ENCODE measurements at places on chromosomes 4 and X. TPM values are rescaled to one million over a fixed set of nuclear protein-coding genes. Genes with fewer than 3 reads are reported as not detected.
A peak's percentile ranks its signal among the peaks of the same experiment; 100 is the strongest.

The RBM3 gene
- total RNA-seq: 20.6 TPM

The SLC9B2 gene
- total RNA-seq: 32.3 TPM

The ZNF718 gene
- 1.6 TPM for total RNA-seq

- no peak for DNase-seq
Measured at GRCh38 chr4:52201715-52202114, 150.6 kb downstream of the SPATA18 start.

DNA sequence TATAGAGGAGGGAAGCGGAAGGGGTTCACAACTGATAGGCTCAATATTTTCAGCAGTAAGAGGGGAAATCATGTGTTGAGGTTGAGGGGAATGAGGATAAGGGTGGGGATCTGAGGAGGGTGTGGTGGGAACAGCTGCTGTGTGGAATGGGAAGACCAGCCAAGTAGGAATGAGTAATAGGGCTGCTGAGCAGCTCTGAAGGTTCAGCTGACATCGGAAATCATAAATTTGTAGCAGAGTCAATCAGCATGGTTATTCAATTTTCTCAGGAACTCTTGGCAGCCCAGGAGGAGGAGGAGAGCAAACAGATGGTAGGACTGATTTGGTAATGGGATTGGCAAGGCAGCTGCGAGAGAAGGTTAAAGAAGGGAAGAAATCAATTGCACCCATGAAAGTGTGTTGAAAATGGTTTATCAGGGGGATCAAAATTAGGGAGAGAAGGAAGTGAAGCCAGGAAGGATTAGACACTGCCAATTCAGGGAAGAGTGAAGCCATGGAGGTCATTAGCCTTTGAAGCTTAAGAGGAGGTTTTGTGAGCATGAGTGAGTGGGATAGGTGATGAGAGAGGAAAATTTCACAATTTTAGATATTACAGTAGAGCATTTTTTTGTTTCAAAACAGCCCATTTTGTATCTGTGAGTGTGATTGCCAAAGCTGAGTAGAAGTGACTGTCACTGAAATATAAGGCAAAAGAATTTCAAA is 82.6 kb downstream of the PCDH7 start:
- no peak for DNase-seq

DNA sequence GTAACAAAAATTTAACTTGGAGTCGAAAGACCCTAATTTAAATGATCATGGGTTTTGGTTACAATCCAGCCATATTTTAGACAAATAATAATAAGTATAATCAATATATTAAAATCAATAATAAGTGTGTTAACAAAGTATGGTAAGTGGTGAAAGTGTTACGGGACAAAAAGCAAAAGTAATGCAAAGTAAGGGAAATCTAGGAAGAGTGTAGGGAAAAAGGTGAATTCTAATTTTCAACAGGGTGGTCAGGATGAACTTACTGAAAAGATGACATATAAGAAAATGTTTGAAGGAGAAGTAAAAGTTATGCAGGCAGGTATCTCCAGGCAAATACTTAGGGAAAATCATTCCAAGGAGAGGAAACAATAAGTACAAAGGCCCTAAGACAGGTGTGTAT is 32.3 kb downstream of the STX18 start:
- DNase-seq: no peak

The MAGEA12 gene
- not detected for total RNA-seq

The PLAC1 gene
- not detected for total RNA-seq

DNA sequence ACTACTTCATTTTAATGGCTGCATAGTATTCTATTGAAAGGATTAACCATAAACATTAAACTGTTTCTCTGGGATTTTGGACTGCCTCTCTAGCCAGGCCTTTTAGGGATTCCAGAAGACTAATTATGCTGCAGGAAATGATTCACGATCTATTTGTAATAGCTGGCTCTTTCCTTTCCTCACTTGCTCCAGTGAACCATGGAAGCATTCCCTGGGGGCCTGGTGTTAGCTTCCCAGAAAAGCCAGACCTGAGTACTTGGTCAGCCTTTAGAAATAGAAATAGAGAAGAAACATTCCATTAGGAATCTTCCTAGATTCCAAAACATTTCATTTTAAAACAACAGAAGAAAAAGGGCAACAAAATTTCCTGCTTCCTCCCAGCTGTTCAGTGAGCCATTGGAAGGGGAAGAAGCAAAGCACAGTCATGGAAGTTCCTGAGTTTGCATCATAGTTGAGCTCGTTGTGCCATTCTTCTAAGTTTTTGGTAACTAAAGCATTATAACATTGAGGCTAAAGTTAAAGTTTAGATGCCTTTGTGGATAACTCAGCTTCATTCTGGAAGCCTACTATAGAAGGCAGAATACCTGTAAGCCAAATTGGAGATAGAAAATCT is 83.5 kb downstream of the NPNT start:
- DNase-seq: no peak

GRCh38 chr4:126737899-126738526 is 894.7 kb upstream of the INTU start:
- DNase-seq: no peak

DNA sequence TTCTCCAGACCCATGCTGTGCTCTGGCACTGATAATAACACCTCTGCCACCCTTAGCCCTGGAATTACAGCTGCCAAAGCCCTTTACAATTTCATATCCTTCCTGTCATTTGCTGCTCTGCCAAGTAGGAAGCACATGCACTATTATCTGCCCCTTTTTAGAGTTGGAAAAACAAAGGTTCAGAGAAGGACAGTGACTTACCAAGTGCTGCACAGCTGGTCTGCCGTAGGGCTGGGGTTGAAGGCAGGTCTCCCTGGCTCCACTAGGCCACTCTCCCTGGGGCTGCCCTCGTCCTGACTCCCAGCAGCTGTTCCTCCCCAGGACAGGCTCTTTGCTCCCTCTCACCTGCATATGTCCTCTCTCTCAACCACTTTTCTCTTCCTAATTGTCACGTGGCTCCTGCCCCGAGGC is 73.4 kb downstream of the ANAPC4 start:
- DNase-seq: no peak

The YY2 gene
- total RNA-seq: 0.53 TPM

- no peak for DNase-seq
Measured at GRCh38 chr4:72390409-72390808, 178.6 kb downstream of the ADAMTS3 start.

DNA sequence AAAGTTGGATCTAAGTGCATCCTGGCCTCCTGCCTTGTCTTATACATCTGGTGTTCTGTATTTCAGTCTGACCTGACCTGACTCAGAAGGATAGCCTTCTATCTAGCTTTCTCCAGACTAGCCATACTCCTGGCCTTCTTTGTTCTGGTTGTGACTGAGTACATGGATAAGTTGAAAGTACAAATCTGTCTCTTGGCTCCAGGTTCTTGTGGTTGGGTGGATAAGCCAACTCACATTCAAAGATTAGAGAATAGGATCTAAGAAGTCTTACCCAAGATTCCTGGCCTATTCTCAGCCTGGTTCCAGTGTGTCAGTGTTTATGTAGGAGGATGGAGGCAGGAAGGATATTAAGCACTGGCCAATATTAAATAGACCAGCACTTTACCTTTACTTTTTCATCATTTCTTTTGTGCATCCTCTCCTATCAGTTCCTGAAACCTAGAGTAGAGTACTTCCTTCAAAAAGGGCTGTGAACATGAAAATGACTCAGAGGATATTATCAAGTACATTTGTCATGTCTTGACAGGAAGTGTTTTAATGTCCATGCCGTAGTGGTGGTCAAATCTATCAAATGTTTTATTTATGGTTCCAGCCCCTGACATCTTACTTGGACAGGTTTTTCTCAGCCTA is 123.5 kb downstream of the IL15 start:
- no peak for DNase-seq

The RHOXF2B gene
- 0.10 TPM for total RNA-seq

DNA sequence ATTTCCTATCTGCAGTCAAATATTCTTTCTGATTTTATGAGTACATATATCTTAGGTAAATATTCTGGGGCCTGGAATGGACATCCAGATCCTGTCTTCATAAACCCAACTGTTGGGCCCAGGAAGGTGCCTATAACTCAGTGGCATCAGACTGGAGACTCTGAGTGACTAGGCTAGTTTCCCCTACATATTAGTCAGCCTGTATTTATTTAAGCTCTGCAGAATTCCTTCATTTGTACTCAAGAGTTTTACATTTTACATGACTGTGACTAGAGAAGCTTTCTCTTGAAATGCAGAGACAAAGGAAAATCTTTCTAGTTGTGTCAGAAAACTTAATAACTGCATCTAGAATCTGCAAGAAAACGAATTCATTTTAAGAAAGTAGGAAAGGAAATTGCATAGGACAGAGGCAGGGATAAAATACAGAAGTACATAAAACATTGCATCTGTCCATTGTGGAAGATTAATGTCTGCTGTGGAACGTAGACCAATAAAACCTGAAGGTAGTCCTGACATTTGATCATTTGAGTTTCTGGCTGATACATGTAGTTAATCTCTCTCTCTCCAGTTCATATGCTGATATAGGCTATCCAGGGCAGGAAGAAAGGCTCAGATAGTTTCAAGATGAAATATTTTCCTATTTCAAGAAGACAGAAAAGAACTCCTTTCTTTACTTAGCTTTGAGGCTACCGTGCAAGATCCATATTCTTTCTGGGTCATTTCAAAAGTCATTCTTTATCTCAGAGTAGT is 78.2 kb downstream of the OPHN1 start:
- DNase-seq: no peak

DNA sequence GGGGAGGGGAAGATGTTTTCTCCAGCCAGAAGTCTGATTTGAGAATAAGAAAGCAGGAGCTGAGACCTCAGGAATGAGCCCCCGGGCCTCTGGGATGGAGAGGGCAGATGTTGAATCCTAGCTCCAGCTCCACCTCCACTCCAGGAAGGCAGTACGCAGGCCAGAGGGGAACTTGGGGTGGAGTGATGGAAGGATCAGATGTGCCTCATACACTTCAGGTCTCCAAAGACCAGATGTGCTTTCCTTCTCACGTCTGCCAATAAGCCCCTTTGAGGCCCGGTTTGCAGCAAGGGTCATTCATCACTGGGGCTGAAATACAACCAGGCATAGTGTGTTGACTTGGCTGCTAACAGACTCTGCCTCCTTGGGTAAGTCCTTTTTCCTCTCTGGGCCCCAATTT is 28.1 kb downstream of the STARD8 start:
- no peak for DNase-seq

GRCh38 chr4:1208266-1208961 is 36.0 kb upstream of the SPON2 start:
- peak; percentile 45 for DNase-seq

The NKX3-2 gene
- total RNA-seq: not detected

GRCh38 chrX:41721590-41721989 is 2.4 kb upstream of the GPR82 start:
- DNase-seq: no peak

- DNase-seq: no peak
Measured at GRCh38 chr4:71772592-71772991, 11.3 kb downstream of the GC start.

The CXCL6 gene
- 1.1 TPM for total RNA-seq

The CFI gene
- 426 TPM for total RNA-seq

The CFP gene
- 13.8 TPM for total RNA-seq

DNA sequence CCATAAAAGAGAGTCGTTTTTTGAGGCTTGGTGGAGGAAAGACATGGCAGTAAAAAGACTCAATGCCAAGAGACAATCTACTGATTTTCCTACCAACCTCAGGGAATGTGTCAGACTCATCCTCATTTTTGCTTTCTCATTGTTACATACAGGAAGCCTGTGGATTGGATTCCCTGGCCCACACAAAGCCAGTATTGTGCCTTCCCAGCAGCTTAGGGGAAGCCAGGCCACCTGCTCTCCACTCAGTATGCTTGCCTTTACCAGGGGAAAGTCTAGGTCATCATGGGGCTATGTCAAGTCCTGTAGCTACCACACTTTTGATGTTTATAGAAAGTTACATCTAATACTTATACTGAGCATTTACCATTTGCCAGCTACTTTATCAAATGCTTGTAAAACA is 11.0 kb downstream of the BMX start:
- DNase-seq: no peak

DNA sequence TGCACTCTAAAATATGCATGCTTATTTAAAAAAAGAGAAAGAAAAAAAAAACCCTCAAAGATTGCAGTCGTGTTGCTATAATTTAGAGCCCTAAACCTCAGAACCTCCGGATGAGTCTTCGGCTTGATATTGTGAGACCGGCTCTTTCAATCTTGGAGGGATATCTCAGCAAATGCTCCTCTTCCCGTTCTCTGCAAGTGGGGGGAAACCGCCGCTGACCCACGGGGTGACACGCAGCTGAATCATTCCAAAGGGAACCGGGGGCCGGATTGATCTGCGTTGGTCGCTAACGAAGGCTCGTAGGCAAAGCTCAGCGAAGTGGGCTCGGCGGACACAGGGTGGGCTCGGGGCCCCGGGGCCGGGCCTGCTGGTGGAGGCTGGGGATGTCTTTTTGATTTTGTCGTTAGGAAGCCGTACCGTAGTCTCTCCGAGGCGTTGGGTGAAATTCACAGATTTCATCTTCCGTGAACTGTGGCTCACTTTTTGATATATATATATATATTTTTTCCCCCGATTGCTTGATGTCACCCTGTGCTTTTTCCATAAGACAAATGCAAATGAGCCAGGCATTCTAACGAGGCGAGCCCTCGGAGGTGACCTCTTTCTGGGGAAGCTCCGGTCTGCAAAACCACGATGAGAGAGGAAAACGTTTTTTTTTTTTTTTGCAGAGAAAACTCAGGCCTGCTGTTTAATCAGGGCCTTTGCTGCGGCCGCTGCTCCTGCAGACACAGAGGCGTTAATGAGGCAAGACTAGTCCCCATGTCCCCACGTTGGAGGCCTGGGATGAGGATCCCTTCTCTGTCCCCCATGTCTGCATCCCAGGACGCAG is 110.7 kb upstream of the PPP2R3B start:
- no peak for DNase-seq

The RPA4 gene
- total RNA-seq: 0.23 TPM

GRCh38 chr4:55116450-55116849 is 8.9 kb downstream of the KDR start:
- DNase-seq: no peak

DNA sequence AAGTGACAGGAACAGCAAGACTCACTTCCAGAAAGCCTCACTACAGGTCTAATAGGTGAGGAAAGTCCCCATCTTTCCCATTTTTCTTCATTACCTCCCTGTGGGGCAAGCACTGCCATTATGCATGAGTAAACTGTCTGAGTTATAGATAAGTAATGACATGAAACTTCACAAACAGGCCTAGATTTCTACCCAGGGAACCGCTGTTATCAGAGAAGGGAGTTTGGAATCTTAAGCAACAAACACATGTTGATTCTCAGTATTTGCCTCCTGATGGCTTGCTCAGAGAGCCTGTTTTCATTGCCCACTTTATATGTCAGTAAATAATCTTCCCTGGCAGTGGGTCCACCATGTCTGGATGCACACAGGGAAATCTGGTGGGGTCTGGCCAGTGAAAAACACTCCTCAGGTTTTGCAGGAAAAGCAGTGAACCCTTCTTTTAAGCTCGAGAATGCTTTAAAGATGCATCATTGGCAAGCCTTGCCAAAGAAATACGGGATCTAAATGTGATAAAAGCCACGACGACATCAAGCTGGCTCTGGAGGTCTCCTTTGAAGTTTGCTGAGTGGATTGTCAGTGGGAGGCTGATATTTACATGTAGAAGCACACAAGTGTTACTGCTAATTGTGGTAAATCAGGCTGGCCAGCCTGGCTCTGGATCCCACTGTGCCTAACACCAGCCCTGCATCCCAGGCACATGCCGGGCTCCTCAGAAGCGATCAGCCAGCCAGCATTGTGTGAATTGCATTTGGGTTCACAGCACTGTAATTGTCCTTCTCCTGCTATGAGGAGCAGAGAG is 25.2 kb downstream of the PDGFRA start:
- no peak for DNase-seq
